Uterus (tissue), 4 donors: ENCODE measurements at places on chromosomes 11 and 22.
A peak's percentile ranks its signal among the peaks of the same experiment; 100 is the strongest.

DNA sequence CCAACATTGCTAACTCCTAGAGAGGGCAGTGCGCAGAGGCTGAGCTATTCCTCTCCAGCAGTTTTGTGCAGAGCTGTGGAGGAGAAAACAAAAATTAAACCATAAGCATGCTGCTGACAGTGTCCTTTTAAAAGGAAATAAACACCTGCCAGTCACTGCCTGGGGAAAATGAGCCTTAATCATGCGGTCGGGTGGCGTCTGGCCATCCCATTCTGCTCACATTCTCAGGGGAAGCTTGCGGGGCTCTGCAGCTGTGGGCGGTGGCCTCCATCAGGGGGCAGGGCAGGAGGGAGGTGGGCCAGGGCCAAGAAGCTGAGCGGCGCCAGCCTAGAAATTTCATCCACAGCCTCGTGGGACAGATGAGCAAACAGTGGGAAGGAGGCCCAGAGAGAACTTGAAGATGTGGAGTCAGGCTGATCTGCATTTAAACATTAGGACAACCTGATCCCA is 71.0 kb upstream of the TP53I11 start:
- DNase-seq = peak; percentile 25

DNA sequence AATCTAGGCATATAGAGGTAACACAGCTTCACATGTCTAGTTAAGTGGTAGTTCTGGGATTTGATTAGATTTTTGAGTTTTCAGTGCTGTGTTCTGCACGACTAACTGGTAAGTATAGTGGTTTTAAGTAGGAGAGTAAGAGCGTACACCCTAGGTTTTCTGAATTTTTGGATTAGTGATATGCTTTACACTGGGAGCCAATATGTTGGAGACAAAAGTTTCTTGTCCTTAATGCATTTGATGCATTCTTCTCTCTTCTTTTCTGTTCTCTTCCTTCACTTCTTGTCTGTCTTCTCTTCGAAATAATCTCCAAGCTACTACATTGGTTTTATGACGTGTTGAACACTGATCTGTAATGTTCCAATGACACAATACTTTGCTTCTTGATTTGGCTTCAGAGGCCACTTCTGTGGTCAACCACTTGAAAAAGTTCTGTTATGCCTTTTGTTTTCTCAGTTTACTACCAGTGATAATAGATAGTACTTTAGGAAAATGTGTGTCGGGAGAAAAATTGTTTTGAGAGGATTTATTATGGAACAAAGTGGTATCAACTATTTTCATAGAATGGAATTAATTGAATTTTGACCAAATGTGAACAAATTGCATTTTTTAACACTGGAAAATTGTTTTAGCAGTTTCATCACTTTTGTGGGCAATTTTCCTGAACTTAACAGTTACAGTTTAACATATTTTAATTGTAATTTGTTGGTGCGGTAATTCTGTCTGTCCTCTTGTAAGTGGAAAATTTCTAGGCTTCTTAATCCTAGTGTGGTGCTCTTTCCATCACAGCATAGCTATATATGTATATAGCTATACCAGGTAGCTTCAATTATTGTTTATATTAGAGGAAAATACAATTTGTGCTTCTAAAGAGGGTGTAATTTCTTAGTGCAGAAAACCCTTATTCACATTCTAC is 2.6 kb downstream of the PDE3B start:
- DNase-seq = no peak

- peak; percentile 31 for DNase-seq
Observed at GRCh38 chr22:27873472-27873871, 45.6 kb downstream of the PITPNB start.

GRCh38 chr11:13944016-13944415 is 18.5 kb upstream of the SPON1 start:
- DNase-seq = no peak
